CD4-positive, alpha-beta T cell treated with Interleukin-10 for 1 hour (primary cell): ENCODE measurements at places on chromosomes 16 and 17.
A peak's percentile ranks its signal among the peaks of the same experiment; 100 is the strongest.

DNA sequence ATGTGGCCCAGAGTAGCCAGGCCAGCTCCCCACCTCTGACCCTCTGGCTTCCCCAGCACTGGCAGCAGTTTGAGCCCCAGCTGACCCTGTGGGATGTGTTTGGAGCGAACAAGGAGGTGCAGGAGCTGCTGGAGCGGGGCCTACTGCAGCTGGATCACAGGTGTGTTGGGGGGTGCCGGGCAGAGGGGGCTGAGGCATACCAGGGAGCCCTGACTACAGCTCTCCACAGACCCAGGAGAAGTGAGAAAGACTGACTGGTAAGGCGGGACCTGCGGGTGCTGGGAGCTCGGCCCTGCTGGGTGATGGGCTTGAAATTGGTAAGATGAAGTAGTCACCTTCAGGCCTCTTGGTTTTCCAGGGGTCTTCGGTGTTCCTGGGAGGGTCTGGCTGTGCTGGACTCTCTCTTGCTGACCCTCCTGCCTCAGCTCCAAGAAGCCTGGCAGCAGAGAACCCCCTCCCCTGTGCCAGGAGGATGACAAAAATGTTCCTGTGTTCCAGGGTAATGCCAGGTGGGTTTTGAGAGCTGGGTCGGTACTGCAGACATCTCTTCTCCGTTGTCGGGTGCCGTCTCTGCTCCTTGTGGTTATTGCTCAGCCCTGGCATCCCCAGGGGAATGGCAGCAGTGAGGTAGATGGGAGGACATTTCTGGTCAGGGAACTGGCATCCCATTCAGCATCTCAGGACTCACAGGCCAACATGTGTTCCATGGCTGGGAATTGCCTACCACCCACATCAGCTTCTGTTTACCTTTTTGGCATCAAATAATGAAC lies 5.9 kb downstream of the RSAD1 start:
- no peak for DNase-seq

DNA sequence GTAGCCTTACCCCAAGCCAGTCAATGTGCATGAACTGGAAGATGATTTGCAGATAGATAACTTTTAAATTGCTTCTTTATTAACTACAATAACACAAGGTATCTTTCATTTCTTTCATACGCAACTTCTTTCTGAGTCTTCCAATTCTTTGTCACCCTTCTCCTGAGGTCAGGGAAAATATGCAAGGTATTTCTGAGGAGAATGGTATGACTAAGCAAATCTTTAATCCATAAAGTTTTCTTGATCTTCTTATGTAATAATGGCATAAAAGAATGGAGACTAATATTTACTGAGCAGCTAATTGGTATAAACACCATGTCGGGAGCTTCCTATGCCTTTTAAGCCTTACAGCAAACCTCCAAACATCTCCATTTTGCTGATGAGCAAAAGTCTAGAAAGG lies 438.9 kb downstream of the KCNJ2 start:
- DNase-seq = no peak

GRCh38 chr17:33369149-33369548 lies 76.1 kb upstream of the ASIC2 start:
- DNase-seq = no peak

GRCh38 chr17:42898147-42898811 lies 2.3 kb upstream of the G6PC1 start:
- no peak for DNase-seq

- DNase-seq = no peak
Observed at GRCh38 chr17:18040261-18040858, 1.2 kb downstream of the GID4 start.

DNA sequence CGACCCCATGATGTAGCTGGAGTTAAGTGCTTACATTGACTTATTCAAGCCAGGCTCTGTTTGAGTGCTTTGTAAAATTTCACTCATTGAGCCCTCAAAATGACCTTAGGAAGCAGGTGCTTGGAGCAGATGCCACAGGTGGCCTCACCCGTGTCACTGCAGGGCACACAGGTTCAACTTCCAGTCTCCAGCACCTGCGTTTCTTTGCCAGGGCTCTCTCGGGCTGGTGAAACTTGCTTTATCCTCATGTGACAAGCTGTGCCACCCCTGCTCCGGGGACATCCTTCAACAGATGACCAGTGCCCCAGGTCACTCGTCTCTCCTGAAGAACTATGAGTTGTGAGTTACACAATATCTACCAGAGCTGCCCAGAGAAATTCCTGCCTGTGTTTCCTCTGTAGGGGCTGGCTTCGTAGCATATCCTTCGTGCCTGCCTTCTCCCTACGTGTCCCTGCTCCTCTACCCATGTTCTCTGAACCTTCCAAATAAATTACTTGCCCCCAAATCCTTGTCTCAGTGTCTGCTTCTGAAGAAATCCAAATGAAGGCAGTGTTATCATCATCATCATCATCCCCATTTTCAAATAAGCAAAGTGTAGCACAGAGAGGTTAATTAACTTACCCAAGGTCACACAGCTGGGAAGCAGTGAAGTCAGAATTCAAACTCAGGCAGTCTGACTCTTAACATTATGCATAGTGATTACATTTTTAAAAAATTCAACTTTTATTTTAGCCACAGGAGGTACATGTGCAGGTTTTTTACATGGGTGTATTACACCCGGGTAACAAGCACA lies 352.5 kb downstream of the NPIPA8 start:
- no peak for DNase-seq

DNA sequence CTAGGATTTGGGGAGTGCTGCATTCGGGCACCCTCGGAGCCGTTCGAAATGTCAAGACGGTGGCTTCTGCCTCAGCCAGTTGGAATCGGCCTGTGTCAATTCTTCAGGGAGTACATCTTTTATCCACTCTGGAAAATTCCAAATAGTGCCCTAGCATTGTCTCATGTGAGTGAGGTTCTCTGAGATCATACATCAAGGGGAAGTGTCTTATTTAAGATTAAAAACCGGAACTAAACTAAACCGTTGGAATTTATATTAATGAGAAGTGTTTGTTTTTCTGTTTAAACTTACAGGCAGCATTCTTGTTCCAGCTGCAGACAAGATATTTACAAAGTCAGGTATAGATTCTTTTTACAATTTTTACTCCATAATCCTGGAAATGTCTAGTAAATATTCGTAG lies 56.8 kb downstream of the SLC47A1 start:
- DNase-seq = no peak

GRCh38 chr16:694187-694862 lies 4.1 kb upstream of the WDR24 start:
- DNase-seq = no peak

- DNase-seq = peak; percentile 33
Observed at GRCh38 chr16:1579214-1579613, 32.7 kb downstream of the IFT140 start.

DNA sequence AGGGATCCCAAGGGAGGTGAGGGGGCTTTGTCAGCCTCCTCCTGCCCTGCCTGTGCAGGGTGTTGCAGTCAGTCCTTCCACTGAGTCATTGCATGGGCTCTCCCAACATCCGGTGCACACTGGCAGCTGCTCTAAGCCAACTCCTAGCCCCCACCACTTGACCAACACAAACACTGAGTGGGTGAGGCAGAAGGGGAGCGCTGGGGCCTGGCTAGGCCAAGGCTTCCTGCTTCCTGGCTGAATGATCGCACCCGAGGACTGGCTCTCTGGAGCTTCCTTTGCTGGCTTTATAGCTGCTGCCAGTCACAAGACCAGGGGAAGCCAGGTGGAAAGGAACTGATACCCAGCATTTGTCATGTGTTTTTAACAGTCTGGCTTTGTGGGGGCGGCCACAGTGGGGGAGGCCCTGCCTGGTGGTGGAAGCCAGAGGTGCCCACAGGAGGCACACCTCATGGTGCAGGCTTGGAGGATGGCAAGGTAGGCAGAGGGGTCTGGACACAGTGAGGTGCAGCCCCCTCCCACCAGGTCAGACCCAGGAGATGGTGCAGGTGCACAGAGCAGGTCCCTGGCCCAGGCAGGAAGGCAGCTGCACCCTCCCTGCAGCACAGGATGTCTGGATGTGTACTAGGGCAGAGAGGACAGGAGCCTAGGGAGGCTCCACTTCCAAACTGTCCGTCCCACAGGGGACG lies 6.8 kb downstream of the MPG start:
- DNase-seq = peak; percentile 15

- no peak for DNase-seq
Observed at GRCh38 chr16:4051591-4051990, 64.7 kb downstream of the ADCY9 start.

DNA sequence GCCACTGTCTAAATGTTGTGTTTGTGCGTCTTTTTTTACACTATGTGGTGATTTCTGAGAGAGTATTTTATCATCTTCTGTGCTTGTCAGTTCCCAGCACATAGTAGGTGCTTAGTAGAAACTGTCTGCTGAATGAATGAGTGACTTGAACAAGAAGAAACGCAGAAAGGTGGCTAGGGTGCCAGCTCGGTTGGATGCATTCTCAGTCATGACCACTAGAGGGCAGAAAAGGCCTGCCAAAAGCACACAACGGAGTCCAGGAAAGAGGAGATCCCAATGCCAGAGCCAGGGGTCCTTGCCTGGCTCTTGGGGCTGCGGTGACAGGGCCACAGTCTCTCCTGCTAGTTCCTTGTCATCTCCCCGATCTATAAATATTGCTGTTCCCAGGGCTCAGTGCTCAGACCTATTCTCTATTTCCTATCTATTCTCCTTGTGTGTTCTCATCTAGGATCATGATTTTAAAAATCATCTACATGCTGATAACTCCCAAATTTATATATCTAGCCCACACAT lies 57.3 kb upstream of the CCL1 start:
- peak; percentile 66 for DNase-seq

DNA sequence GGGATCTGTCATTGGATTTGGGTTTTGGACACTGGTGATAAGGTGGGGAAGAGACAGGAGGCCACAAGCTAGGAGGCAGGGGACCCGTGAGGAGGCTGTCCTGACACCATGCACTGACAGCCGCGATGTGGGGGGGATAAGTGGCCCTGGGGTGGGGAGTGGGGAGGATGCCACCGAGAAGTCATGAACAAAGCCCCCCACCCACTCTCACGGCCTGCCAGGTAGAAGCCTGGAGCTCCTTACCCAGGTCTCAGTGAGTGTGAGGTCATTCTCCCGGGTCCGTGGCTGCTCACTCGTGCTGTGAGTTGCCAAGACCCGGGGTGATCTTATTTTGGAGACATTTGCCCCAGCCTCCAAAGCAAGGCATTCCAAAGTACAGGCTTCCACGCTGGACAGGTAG lies 165.9 kb upstream of the TNRC6C start:
- no peak for DNase-seq

DNA sequence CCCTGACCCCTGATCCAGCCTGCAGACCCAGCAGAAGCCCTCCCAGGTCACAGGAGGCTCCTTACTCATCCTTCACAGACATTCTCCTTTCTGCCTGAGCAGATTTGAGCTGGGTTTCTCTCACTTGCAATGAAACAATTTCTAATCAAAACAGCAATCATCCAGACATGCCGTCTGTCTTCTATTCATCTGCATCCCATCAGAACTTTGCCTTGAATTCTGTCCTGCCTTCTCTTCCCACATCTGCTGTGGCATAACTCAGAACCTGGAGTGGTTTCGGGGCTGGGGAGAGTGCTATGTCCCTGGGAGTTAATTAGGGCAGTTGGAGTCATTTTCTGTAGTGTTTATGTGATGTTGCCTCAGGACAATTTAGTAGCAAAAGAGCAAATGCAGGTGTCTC lies 278.6 kb downstream of the CBLN1 start:
- DNase-seq = no peak

GRCh38 chr16:84228256-84228838 lies 11.5 kb downstream of the KCNG4 start:
- DNase-seq = no peak

- DNase-seq = no peak
Observed at GRCh38 chr16:22198547-22199293, 7.4 kb upstream of the EEF2K start.

DNA sequence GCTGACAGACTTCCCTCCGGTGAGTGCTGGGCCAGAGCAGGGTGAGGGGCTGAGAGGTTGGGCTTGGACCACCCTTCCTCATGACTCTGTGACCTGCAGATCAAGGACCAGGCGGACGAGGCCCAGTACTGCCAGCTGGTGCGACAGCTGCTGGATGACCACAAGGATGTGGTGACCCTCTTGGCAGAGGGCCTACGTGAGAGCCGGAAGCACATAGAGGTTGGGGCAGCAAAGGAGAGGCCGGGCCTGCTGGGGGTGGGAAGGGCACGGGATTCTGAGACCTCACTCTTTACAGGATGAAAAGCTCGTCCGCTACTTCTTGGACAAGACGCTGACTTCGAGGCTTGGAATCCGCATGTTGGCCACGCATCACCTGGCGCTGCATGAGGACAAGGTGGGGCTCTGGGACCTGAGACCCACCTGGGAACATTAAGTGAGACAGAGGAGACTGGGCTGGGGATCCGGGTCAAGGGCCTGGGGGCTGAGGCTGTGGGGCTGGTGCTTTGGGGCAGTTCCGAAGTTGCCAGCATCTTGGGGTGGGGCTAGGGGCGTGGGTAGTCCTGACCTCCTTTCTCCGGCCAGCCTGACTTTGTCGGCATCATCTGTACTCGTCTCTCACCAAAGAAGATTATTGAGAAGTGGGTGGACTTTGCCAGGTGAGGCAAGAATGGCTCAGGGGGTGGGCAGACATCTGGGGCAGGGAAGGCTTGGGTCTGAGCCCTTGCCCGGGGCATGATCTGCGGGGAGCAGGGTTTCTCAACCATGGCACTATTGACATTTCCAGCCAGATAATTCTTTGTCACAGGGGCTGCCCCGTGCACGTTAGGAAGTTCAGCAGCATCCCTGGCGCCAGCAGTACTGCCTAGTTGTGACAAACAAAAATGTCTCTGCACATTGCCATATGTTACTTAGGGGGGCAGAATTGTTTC lies 2.2 kb downstream of the BCKDK start:
- DNase-seq = no peak

DNA sequence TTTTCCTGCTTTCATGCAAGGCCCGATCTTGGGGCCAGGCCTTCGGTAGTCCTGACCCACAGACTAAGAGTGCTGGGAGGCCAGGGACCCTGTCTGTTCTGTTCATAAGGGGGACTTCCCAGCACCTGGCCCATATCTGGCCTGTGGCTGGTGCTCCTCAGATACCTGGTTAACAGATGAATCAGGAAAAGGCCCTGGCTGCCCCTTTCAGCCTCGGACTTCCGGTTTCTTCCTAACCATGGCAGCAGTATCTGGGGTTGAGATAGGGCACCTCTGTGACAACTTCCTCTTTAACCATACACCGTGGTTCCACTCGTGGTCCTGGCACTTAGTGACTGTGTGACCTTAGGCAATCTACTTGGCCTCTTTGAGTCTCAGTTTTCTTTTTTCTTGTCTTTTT lies 18.4 kb downstream of the PLCG2 start:
- DNase-seq = no peak

GRCh38 chr17:3596804-3597464 lies 12.3 kb downstream of the TRPV1 start:
- DNase-seq = no peak

GRCh38 chr17:76267051-76267576 lies 2.0 kb downstream of the UBALD2 start:
- DNase-seq = no peak

GRCh38 chr17:71572343-71572742 lies 548.5 kb upstream of the SOX9 start:
- DNase-seq = no peak
